Immature natural killer cell (primary cell): ENCODE measurements at places on chromosomes 2 and 18. TPM values are rescaled to one million over a fixed set of nuclear protein-coding genes. Genes with fewer than 3 reads are reported as not detected.

GRCh38 chr2:108634576-108635160, 84.6 kb upstream of the RANBP2 start:
- DNase-seq, result no peak

Gene CHST10
- 5.0 TPM for polyA plus RNA-seq

Gene CSRNP3
- polyA plus RNA-seq, result not detected

Gene IFIH1
- 7.2 TPM for polyA plus RNA-seq

DNA sequence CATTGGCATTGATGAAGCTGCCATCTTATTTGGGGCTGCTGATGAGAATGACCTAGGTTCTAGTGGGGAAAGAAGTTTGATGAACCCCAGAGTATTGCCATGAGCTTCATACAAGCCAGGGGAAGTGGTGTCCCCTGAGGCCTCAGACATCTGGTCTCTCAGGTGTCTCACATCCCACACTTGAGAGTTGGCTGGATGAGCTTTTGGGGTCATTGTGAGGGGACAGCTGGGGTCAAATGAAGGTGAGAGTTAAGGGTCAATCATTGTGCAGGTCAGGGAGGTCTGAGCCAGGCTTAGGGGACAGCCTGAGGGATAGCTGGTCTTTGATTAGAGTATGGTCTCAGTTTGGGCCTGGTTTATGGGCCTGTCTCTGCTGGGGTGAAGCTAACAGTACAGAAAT, 336.5 kb downstream of the CYP26B1 start:
- DNase-seq, result no peak

- no peak for DNase-seq
These were observed 303.6 kb downstream of the NDUFA10 start for GRCh38 chr2:239721531-239721930.

DNA sequence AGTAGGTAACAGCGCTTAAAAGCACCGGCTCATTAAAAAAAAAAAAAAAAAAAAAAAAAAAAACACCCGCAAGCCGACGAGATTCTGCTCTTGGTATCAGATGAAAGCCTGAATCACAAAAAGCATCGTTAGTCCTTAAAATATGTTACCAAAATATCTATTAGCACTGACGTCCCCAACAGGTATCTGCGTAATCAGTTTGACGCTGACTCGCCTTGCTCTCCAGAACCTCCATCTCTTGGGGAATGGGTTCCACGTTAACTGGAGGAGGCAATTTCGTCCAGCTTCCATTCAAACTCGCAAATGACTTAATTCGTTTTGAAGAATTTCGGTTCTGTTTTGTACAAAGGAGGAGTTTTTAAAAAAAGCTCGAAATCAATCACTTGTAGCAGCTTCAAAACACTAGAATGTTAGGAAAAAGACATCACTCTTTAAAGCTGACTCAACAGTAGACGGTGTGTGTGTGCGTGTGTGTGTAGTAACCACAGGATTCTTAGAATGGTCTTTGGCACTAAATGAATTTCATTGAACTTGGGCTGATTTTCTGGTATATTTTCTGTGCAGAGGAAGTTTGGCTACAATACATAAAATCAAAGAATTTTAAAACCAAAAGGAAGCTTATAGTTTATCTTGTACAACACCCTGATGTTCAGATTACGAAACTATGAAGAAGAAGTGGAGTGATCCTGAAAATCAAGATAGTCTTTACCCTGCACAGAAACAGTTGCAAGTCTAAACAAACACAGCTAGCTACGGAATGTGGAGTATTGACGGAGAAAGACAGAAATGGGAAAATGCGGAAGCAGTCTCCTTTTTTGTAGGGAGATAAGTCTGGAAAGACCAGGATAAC, 1.1 kb upstream of the PGAP1 start:
- DNase-seq, result peak; percentile 24

DNA sequence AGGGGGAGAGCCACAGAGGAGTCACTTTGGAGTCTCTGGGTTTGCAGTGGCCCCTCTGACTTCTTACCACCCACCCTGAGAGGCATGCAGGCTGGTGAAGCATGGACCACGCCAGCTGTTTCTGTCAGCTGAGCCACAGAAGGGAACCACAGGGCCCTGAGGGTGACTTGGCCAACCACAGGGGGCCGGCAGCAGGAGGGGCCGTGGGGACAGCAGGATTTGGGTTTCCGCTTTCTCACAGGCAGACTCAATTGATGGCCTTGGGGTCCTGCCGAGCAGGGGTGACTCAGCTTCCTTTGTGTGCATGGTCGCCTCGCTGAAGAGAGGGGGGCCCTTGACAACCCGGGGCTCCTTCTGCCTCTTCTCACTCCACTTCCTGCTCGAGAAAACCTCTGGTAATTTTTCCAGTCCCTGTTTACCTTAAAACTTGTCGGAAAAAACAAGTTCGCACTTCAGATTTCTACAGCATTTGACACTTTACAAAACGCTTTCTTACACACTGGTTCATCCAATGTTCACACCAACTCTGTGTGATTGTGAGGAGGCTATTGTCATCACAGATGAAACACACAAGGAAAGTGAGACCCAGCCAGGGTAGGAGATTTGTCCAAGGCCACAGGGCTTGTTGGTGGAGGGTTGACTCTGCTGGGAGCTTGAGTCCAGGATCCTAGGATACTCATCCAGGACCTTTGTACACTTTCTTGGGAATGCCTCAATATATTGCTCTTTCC, 311.2 kb downstream of the LPIN1 start:
- DNase-seq, result peak; percentile 85

DNA sequence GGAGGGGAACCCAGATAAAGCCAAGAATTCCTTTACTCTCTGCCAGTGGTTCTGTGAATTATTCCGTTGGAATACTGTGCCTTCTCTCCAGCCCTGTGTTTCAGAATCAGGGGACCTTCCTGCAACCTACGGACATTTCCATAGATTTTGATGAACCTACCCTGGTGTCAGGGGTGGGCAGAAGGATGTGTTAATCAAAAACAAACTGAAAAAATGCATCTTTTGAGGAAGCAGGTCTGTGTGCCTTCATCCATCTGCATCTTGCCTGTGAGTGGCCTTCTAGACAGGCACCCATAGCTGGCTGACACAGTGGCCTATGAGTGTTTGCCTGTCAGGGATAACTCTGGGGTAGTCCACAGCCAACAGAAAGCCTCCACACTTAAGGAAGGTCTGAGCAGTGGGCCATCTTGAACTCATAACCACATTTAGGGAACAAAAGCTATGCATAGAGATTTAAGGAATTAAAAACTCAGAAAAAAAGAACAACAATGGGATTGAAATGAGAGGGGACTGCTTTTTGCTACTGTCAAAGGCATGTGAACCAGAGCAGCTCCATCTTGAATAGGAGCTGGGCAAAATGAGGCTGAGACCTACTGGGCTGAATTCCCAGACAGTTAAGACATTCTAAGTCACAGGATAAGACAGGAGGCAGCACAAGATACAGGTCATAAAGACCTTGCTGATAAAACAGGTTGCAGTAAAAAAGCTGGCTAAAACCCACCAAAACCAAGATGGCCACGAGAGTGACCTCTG, 45.9 kb upstream of the ITGA6 start:
- DNase-seq, result no peak

DNA sequence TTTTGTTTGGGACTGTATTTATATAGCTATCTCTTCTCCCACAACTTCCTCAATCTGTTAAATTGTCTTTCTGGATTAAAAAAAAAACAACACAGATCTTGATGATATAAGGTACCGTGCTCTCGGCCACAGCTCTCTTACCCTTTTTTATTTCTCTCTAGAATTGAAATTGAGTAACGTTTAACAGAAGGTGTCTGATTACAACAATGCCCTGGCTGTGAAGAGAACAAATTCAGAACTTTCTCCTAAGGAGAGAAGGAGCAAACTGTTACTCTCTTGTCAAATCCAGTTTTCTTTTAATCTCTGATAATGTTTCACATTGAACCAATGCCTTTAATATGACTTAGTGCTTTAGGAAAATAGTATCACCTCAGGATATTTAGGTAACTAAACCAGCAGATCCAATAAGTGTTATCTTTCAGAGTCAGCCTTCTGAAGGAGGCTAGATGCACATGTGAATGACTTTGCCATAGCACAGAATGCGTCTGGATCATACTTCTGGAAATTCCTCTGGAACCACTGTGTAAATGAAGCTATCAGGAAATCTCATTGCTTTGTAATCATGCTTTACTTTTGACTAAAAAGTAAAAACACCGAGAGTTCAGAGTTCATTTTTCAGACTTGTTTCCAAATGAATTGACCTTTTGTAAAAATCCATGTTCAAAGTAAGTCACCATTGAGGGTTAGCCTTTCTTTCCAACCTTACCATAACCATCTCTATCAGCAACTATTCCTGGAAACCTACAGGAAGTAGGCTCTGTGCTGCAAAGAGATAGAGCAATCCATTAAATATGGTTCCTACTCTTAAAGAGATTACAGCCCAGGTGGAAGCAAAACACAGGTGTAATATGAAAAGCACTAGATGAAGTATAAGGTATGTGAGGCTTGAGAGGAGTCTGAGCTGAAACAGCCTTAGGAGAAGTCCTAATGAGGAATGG, 147.0 kb upstream of the OSR1 start:
- no peak for DNase-seq

- no peak for DNase-seq
These were observed 55.3 kb upstream of the SULT1C3 start for GRCh38 chr2:108184419-108184818.

DNA sequence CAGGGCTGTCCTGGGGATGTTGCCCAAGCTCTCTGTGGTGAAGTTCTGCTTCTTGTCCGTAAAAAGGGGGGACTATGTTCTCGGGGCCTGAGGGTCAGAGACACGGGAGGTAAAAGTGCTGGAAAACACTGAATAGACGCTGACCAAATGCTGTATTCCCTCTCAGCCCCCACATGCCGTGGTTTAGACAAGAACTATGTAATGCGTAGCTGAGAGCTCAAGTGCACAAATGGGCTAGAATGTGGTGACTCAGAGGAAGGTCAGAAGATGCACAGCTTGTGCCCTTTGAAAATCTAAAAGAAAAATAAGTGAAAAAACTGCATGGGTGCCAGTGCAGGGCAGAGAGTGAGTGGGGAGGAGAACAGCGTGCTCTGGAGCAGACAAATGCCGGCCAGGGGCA, 80.3 kb upstream of the MAP4K4 start:
- no peak for DNase-seq

DNA sequence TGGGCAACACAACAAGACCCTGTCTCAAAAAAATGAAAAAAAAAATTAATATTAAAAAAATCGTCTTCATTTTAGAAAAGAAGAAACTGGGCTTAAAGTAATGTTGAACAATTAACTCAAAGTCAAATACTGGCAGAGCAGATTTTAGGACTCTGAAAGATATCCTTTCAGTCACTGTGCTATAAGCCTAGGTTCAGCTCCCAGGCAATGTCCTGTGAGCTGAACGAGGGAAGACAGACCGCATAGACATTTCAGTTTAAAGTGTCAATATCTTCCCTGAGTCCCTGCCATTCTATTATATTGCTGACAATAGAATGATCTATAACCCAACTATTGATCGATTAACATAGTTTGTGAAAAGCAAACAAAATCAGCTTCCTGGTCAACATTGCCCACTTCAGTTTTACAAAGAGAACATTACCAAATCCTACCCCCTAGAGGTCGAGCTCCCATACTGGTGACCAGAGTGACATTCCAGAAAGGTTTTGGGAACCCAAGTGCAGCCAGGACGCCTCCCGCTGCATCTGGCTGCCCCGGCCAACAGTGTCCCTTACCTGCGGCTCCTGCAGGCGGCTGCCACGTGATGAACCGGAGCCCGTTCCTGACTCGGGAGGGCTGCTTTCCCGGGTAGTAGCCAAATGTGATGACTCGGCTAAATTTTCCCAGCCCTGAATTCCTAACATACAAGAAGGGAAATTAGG, 639 bp downstream of the MRO start:
- no peak for DNase-seq

Gene DRC1
- not detected for polyA plus RNA-seq

DNA sequence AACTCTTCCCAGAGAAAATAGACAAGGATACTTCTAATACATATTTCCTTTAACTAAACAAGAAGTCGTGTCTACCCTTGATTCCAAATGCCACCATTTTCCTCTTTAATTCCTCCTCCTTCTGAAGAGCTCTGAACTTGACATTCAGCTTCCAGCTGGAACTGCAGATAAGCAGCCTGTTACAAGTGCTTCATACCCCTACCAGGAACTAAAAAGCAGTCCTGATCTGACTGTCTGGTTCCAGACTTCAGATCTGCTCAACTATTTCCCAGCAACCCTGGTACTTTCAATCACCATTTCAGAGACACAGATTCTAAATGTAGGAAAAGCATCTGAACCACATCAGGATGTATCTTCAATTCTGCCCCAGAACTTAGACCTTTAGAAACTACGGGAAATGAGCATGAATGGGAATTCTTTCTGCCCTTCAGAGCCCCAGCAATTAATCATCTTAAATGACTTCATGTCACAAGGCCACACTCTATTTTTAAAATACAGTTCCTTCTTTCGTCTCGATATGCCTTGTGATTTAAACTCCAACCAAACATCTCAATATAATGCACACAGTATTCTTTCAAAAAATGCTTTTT, 159.5 kb downstream of the L3MBTL4 start:
- DNase-seq, result no peak

DNA sequence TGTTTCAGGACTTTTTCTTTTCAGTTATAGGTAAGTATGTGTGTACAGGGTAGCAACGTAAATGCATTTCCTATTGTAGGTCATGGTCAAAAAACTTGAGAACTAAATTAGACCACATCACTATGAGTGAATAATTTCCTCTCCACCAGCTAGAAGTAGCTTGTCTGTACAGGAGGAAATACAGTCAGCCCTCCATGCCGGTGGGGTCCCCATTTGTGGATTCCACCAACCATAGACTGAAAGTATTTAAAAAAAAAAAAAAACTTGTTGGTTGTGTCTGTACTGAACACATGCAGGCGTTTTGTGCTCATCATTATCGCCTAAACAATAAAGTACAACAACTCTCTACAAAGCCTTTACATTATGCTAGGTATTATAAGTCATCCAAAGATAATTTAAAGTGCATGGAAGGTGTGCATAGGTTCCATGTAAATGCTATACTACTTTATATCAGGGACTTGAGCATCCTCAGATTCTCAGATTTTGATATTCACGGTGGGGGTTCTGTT, 94.2 kb upstream of the NDUFV2 start:
- DNase-seq, result no peak

DNA sequence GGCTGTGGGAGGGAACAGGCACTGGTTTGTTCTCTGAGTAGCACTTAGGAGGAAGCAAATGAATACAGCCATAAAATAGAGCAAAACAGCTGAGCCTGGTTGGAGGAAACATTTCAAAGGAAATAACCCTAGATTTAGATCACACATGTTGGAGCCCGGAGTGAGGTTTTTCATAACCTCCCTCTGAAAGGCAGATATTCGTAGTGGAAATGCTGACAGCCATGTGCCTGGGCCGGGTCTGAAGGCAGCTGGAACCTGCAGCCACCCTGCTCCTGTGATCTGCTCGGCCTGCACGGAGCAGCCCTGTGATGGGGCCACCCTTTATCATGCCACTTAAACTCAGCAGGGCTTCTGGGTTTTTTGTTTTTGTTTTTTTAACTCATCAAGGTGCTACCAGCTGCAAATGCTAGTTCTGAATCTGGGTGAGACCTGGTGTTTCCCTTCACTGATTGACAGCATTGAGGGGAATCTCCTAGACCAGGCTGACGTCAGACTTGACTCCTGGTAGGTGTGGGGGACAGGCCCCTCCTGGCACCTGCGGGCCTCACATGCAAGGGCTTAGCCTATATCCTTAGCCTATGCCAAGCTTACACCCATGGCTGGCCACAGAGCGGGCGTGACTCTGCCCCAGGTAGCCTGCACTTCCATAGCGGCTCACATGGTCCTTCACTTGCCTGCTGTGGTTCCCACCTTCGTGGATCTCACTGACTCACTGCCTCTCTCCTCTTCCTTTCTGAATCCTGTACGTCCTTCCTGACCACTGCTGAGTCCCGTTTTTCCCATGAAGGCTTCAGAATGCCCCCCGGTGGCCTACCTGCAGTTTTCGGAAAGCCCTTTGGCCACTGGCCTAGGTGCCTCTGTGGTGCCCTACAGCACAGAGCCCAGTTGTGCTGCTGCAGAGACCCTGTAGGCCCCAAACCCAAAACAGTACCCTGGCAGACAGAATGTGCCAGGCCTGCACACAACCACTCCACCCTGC, 217.3 kb downstream of the SEPTIN10 start:
- DNase-seq, result no peak
